ENCODE measurements at places on chromosomes 12 and 14.
A peak's percentile ranks its signal among the peaks of the same experiment; 100 is the strongest.

GRCh38 chr14:74913986-74914573, 9.0 kb downstream of the RPS6KL1 start:
- no peak overlapping the region for H3K27ac ChIP-seq
- H3K4me1 ChIP-seq: no peaks in the 10 kb centered on the region
- H3K36me3 ChIP-seq: no peaks in the 10 kb centered on the region
- H3K4me3 ChIP-seq: no peak overlapping the region
- H3K27me3 ChIP-seq: peaks cover 13% of the 10 kb centered on the region

DNA sequence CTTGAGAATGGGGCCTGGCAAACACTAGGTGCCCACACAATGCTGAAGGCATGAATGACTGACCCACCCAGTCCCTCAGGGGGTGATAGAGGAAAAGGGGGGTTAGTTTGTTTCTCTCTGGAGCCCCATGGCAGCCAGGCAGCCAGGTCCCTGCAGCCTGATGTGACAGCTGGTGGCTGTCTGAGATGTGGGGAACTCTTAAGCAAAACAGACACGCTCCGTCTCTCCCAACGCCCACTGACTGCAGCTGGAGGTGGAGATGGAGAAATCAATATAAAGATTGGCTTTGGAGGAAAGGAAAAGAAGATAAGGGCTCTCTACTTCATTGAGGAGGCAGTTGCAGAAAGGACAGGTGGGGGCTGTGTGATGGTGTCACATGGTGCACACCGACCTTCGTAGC, 240.8 kb upstream of the LHX5 start:
- DNase-seq: no peak
- H3K27me3 ChIP-seq: peaks cover 3% of the 10 kb centered on the region
- H3K4me1 ChIP-seq: no peaks in the 10 kb centered on the region
- H3K27ac ChIP-seq: no peak overlapping the region
- no peak overlapping the region for H3K4me3 ChIP-seq
- no peaks in the 10 kb centered on the region for H3K36me3 ChIP-seq

- peaks cover 64% of the 10 kb centered on the region for H3K4me1 ChIP-seq
- no peaks in the 10 kb centered on the region for H3K36me3 ChIP-seq
- no peak overlapping the region for H3K27ac ChIP-seq
Observed at GRCh38 chr12:3931206-3931605, 58.0 kb upstream of the PARP11 start.

GRCh38 chr14:104263675-104264358, 125.4 kb downstream of the KIF26A start:
- peak; percentile 4 for DNase-seq
- H3K4me3 ChIP-seq: no peak overlapping the region
- H3K27me3 ChIP-seq: peaks cover 6% of the 10 kb centered on the region
- H3K27ac ChIP-seq: no peak overlapping the region
- H3K4me1 ChIP-seq: peaks cover 3% of the 10 kb centered on the region

- no peak for DNase-seq
- no peak overlapping the region for H3K4me3 ChIP-seq
- no peaks in the 10 kb centered on the region for H3K4me1 ChIP-seq
- no peaks in the 10 kb centered on the region for H3K36me3 ChIP-seq
- H3K27ac ChIP-seq: no peak overlapping the region
Observed at GRCh38 chr12:73240110-73240509, 967.9 kb downstream of the TRHDE start.

DNA sequence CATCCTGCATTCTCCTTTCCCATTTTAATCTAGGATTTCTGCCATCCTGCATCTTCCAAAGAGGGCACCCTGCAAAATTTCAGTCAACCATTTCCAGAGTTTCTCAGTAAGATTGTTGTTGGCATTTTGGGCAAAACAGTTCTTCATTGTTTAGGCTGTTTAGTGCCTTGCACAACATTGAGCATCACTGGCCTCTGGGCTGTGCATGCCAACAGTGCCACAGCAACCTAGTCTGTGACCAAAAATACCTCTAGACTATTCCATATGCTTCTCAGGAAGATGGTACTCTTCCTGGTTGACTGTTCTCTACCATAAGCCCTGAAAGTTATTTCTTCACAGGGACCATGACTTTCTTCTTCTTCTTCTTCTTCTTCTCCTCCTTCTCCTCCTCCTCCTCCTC, 32.5 kb upstream of the ISM2 start:
- peaks cover 8% of the 10 kb centered on the region for H3K4me1 ChIP-seq
- H3K36me3 ChIP-seq: peaks cover 28% of the 10 kb centered on the region
- no peak for DNase-seq

DNA sequence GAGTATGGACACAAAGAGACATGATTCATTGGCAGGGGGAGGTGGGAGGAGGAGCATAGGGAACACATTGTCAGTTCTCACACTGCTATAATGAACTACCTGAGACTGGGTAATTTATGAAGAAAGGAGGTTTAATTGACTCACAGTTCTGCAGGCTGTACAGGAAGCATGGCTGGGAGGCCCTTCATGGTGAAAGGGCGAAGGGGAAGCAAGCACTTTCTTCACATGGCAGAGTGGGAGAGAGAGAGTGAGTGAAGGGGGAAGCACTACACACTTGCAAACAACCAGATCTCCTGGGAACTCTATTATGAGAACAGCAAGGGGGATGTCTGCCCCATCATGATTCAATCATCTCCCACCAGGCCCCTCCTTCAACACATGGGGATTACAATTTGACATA, 391.8 kb downstream of the BMP4 start:
- H3K27ac ChIP-seq: no peak overlapping the region
- no peak for DNase-seq
- H3K36me3 ChIP-seq: no peaks in the 10 kb centered on the region
- H3K27me3 ChIP-seq: no peaks in the 10 kb centered on the region
- H3K4me3 ChIP-seq: no peak overlapping the region
- H3K4me1 ChIP-seq: no peaks in the 10 kb centered on the region

- H3K27ac ChIP-seq: no peak overlapping the region
- DNase-seq: no peak
Observed at GRCh38 chr14:24844011-24844410, 205.9 kb downstream of the STXBP6 start.

- DNase-seq: no peak
- peaks cover 9% of the 10 kb centered on the region for H3K27me3 ChIP-seq
- no peak overlapping the region for H3K27ac ChIP-seq
Observed at GRCh38 chr14:65790172-65790815, 377.8 kb downstream of the FUT8 start.

GRCh38 chr14:73859145-73859544, 7.5 kb downstream of the PTGR2 start:
- no peak overlapping the region for H3K4me3 ChIP-seq
- DNase-seq: no peak
- H3K4me1 ChIP-seq: no peaks in the 10 kb centered on the region
- no peak overlapping the region for H3K27ac ChIP-seq
- H3K27me3 ChIP-seq: no peaks in the 10 kb centered on the region
- no peaks in the 10 kb centered on the region for H3K36me3 ChIP-seq

GRCh38 chr14:65206448-65207096, 104.3 kb upstream of the MAX start:
- H3K36me3 ChIP-seq: peaks cover 16% of the 10 kb centered on the region
- peak overlapping the region; percentile 48 for H3K4me3 ChIP-seq
- peaks cover 4% of the 10 kb centered on the region for H3K27me3 ChIP-seq
- H3K4me1 ChIP-seq: peaks cover 69% of the 10 kb centered on the region
- no peak for DNase-seq

- no peaks in the 10 kb centered on the region for H3K27me3 ChIP-seq
- peak overlapping the region; percentile 77 for H3K4me3 ChIP-seq
- peaks cover 63% of the 10 kb centered on the region for H3K36me3 ChIP-seq
- peak overlapping the region; percentile 95 for H3K27ac ChIP-seq
Observed at GRCh38 chr14:61472801-61473376, 151.5 kb downstream of the PRKCH start.

DNA sequence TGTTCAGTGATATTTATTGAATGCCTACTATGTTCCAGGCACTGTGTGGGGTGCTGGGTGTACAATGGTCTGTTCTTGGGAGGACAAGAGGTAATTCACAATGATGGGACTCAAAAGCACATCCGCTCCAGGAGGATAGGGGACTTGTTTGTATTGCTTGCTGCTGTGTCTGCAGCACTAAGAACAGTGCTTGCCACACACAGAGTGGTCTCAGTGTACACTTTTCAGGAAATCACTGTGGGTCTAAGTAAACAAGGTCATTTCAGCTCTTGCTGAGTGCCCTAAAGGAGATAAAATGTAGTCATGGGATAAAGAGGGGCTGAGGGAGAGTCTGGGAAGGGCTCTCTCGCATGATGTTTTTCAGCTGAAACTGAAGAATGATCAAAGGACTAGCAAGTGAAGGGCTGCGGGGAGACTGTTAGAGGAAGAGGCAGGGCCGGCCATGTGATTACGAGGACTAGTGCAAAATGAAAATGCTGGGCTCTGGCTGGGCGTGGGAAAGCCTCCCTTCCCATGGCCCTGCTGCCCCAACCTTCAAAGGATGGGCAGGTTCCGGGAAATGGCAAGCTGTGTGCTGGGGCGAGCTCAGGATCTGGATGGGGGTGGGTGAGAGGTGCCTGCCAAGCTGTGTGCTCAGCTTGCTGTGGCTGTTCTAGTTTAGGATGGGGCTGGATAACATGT, 39.1 kb downstream of the ADCK1 start:
- DNase-seq: no peak
- H3K4me3 ChIP-seq: no peak overlapping the region
- no peaks in the 10 kb centered on the region for H3K36me3 ChIP-seq
- no peaks in the 10 kb centered on the region for H3K27me3 ChIP-seq
- H3K27ac ChIP-seq: no peak overlapping the region
- peaks cover 9% of the 10 kb centered on the region for H3K4me1 ChIP-seq

GRCh38 chr12:52148464-52149181, 43.2 kb downstream of the KRT80 start:
- peaks cover 13% of the 10 kb centered on the region for H3K27me3 ChIP-seq
- no peak overlapping the region for H3K27ac ChIP-seq
- DNase-seq: no peak
- peaks cover 19% of the 10 kb centered on the region for H3K4me1 ChIP-seq

GRCh38 chr12:7991535-7991934, 41.0 kb upstream of the FOXJ2 start:
- no peak overlapping the region for H3K4me3 ChIP-seq
- no peak for DNase-seq
- H3K36me3 ChIP-seq: peaks cover 1% of the 10 kb centered on the region
- peaks cover 48% of the 10 kb centered on the region for H3K4me1 ChIP-seq
- H3K27ac ChIP-seq: peak overlapping the region; percentile 6

GRCh38 chr14:96285667-96286066, 29.7 kb downstream of the BDKRB1 start:
- no peak overlapping the region for H3K4me3 ChIP-seq
- peak overlapping the region; percentile 52 for H3K27ac ChIP-seq
- DNase-seq: no peak
- H3K36me3 ChIP-seq: peaks cover 9% of the 10 kb centered on the region
- no peaks in the 10 kb centered on the region for H3K27me3 ChIP-seq
- no peaks in the 10 kb centered on the region for H3K4me1 ChIP-seq

GRCh38 chr14:60313093-60313492, 64.1 kb downstream of the PPM1A start:
- no peaks in the 10 kb centered on the region for H3K4me1 ChIP-seq
- H3K36me3 ChIP-seq: no peaks in the 10 kb centered on the region
- no peak for DNase-seq
- no peak overlapping the region for H3K4me3 ChIP-seq

DNA sequence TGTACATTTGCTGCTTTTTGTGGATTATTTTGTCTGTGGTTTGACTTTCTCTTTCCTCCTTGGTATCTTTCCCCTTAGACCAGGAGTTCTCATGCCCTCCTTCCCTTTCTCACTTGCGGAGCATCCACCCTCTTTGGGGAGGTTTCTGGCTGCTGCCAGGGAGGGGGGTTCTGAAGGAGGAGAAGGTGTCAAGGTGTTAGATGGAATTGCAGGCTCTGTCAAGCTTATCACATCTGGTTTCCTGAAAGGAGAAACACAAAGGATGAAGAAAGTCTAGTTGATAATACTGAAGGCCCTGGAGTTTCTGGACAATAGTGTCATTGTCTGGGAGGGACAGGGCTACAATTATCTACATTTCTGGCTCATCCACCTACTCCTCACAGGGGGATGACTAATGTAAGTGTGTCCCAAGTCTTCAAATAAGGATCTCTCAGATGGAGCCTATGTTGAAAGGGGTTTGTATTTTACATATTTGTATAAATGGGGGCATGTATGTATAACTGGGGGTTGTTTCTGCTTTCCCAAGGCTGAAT, 217.3 kb upstream of the CCDC196 start:
- no peaks in the 10 kb centered on the region for H3K36me3 ChIP-seq
- H3K27ac ChIP-seq: no peak overlapping the region
- DNase-seq: no peak

DNA sequence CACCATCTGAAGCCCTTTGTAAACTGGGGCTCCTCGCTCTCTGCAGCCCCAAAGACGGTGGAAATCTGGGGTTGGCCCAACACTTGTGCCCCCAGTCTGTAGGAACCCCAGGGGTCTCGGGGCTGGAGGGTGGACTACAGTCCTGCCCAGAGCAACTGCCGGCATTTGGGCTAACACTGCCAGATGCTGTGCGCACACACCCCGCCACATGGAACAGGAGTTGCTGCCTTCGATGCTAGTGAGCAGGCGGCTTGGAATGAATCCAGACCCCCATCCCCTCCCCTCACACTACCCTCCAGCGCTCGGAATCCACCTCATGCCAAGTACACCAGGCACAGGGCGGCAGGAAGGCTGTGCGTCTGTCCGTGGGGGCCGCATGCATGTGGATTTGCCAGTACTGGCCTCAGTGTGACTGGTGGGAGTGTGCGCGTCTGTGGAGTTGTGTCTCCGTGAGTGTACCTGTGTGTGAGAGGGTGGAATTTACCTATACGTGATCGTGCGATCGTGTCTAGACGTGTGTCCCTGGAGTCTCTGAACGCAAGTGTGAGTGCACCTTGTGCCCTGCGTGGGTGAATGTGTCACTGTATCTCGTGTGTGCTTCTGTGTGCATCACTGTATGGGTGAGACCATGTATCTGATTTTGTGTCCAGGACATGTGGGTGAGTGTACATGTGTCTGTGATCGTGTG, 5.1 kb downstream of the LHX5 start:
- peaks cover 3% of the 10 kb centered on the region for H3K36me3 ChIP-seq
- peak overlapping the region; percentile 22 for H3K27ac ChIP-seq
- no peak overlapping the region for H3K4me3 ChIP-seq
- H3K27me3 ChIP-seq: peaks cover 100% of the 10 kb centered on the region
- no peak for DNase-seq
- peaks cover 28% of the 10 kb centered on the region for H3K4me1 ChIP-seq

DNA sequence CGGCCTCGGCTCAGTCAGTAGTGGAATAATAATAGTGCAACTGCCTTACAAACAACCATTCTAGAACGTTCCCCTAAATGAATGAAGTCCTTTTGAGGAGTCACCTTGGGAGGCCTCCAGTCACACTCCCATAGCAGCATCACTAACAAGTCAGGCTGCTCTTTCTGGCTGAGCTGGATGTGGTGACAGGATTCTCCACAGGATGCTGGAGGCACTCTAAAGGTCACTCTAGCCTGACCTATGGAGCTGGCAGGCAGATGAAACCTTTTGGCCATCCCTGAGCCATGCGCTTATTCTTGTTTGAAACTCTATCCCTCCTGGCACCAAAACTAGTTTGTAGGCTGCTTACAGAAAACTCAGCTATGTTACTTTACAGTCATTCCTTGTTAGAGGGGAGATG, 17.9 kb upstream of the TFCP2 start:
- no peaks in the 10 kb centered on the region for H3K36me3 ChIP-seq
- DNase-seq: no peak
- no peak overlapping the region for H3K4me3 ChIP-seq
- H3K27me3 ChIP-seq: no peaks in the 10 kb centered on the region
- no peak overlapping the region for H3K27ac ChIP-seq

GRCh38 chr12:58750484-58750883, 169.8 kb downstream of the LRIG3 start:
- no peak overlapping the region for H3K4me3 ChIP-seq
- no peaks in the 10 kb centered on the region for H3K27me3 ChIP-seq
- no peaks in the 10 kb centered on the region for H3K36me3 ChIP-seq
- no peak overlapping the region for H3K27ac ChIP-seq

Measured in activated naive CD4-positive, alpha-beta T cell treated with anti-CD3 and anti-CD28 coated beads, Interleukin-2, amount 10 ng/mL, durations not matched to agents 7 days and 5 days (primary cell).